NCI-H69 (cell line): ENCODE measurements at places on chromosomes 4 and X.

GRCh38 chr4:165828928-165829327 is 44.1 kb upstream of the TLL1 start:
- DNase-seq: peak; percentile 43

DNA sequence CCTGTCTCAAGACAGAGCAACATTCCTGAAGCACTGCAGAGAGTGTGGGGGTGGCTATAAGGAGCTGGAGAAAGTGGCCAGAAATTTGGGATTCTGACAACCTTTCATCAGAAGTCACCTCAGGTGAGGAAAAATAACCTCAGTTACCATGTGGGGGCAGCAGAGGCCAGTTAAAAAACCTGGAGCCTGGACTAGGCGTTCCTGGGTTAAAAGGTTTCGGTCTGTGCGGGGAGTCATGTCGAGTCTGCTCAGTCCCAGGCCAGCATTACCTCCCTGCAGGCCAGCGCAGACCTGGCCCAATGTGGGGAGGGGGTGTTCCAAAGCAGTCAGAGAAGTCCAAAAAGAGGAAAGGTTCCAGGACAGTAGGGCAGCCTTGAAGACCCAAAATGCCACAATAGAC is 10.9 kb upstream of the NALF2 start:
- peak; percentile 31 for DNase-seq

GRCh38 chr4:113945906-113946305 is 33.5 kb downstream of the ARSJ start:
- no peak for DNase-seq

- no peak for DNase-seq
Observed at GRCh38 chrX:106725931-106726330, 570 bp upstream of the RNF128 start.

DNA sequence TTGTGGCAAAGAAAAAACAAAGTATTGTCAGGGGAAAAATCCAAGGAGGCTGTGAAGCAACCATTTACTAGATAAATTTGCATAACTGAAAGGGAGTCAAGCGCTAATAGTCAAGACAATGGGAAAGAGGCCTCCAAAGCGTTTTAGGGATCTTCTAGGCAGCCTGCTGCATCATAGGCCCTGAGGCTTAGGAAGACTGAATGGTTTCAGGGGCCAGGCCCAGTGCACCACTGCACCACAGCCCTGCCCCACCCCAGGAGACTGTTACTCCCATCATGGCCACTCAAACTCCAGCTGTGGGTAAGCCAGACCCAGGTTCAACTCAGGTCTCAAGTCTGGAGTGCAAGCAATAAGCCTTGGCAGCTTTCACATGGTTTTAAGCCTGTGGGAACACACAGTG is 362.9 kb downstream of the SH3BGRL start:
- no peak for DNase-seq

GRCh38 chr4:947491-947971 is 15.3 kb downstream of the TMEM175 start:
- DNase-seq: no peak

DNA sequence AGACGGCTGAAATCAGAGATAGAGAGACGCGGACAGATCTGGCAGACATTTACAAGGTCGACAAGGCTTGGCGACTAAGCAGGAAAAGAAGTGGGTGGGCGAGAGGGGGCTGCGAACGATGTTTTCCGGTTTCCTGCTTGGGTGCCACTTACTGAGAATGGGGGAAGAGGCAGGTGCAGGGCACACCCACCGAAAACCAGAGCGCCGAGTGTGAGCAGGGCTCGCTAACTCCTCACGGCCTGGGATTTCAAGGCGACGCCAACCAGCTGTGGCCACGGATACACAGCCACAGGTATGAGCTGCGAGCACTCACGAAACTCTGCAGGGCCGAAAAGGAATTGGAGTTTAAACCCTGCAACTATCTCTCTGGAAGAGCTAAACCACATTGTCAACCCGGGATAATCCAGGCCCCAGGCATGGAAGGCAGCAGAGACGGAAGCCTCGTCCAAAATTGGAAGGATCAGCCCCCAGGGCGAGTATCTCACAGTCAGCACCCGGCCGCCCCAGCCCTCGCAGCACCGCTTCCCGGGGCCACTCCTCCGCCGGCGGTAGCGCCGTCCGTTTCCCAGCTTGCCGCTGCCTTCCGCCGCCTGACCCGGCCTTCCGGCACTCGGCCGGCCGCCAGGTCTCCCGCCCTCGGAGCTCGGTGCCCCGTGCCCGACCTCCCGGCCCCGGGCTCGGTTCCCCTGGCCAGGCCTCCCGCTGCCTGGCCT is 778 bp downstream of the CASP3 start:
- peak; percentile 64 for DNase-seq

DNA sequence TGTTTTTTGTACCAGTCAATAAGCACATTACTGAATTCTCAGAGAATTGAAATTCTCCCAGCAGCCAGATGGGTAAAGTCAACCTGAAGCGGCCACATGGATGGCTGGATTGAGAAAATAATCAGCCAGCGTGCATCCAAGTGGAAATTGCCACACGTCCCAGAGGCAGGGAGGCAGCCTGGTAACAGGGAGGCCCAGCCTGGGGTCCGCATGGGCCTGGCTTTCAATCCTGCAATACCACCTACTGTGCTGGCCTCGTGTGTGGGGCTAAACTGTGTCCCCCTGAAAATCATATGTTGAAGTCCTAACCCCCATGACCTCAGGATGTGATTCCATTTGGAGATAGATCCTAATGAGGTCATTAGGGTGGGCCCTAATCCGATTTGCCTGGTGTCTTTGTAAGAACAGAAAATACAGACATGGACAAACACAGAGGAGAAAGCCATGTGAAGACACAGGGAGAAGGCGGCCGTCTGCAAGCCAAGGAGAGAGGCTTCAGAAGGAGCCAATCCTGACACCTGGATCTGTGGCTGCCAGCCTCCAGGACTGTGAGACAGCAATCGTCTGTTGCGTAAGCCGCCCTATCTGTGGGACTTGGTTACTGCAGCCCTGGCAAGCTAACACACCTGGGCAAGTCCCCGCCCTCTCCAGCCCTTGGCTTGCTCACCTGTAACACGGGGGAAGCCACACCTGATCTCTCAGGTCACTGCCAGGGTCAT is 90.3 kb downstream of the JAKMIP1 start:
- peak; percentile 81 for DNase-seq

- DNase-seq: no peak
Observed at GRCh38 chr4:138609943-138610350, 367.8 kb upstream of the SLC7A11 start.

GRCh38 chr4:139768366-139768765 is 102.7 kb downstream of the MGST2 start:
- DNase-seq: no peak

DNA sequence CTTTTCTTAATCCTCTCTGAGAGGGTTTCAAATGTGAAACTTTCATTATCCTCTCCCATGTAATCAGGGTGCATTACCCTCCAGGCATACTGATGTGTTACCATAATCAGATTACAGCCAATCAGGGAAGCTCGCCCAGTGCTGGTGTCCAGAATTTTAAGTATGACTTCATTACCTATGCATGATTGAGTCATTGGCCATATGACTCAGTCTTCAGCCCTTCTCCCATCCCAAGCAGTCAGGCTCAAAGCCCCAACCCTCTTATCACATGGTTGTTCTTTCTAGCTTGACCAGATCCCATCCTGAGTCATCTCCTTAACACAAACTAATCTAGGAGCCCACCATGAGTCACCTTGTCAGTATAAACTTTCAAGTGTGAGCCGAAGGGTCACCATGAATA is 1668.1 kb upstream of the AGA start:
- no peak for DNase-seq

DNA sequence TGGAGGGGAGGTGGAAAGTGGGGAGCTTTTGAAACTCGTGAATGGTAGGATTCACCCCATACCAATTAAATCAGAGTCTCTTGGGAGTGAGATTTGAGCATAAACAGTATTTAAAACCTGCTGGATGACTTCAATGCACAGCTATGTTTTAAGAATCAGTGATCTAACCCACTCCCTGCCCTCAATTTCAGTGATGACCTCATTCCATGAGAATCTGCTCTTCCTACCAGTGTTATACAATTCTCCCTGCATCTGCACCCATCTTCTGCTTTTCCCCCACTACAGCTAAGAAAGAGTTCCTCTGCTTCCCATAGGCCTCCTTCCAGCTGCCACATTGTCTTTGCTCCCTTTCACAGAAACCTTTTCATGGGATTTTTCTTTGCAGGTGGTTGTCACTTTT is 18.3 kb upstream of the H2AZ1 start:
- no peak for DNase-seq

DNA sequence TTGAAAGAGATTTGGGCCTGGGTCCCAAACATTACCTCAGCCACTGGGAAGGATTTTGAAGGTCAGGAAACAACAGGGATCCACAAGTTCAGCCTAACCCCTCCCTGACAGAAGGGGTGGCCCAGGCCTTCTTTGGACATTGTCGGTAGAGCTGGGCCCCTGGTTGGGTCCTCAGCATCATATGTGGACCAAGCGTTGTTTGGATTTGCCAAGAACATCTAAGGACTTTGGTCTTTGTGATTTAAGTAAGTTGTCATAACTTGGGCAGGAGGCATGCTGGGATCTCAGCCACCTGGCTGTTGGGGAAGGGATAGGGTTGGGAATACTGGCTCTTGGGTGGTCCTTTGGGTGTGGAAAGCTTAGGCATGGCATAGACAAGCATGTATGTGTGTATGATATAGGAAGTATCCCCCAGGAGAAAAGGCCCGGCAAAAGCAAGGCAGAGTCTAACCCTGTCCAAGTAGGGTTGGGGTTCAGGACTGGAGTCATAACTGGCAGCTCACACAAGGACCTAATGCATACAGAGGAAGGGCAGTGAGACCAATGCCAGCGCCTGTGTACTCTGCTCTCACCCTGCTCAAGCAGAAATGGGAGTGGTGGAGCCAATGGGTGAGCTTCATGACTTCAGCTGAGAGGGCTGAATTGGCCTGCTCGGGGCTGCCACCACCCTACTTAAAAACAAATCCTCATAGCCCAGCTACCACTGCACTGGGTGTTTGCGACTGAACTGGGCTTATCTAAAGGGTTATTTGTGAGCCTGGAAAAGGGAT is 102.8 kb downstream of the RTL5 start:
- DNase-seq: no peak

- no peak for DNase-seq
Observed at GRCh38 chrX:77275392-77275791, 171.8 kb upstream of the FGF16 start.

DNA sequence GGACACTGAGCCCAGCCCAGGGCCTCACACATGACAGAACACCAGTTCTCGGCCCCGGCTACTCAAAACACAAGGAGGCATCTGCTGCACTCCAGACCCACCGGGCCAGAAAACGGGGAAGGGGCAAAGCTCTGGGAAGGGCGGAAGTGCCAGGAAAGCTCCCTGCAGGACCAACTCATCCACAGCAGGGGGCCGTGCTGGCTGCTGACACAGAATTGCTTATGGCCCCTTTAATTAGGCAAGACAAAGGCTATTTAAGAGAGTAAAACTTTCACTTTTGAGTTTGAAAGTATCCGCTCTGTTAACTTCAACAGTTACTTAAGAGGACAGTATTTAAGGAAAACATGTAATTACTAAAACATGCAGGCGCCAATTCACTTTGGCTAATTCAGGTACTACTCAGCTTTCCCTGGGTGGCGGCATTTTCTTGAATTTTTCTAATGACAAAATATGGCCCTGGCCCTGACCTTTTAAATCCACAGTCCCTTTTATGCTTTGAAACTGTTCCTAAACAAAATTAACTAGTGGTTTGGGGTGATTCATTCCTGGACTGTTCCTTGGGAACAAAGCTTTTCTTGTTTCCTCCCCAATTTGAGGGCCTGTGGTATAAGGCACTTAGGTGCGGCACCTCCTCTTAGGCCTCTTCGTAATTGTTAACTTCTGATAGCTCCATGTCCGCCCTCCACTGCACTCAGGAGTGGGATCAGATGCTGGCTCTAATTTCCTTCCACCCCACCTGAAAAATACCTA is 40.4 kb downstream of the NSG1 start:
- DNase-seq: no peak

GRCh38 chr4:102219129-102219528 is 126.2 kb downstream of the SLC39A8 start:
- peak; percentile 97 for DNase-seq

- DNase-seq: peak; percentile 85
Observed at GRCh38 chr4:8779490-8779932, 92.1 kb downstream of the HMX1 start.

DNA sequence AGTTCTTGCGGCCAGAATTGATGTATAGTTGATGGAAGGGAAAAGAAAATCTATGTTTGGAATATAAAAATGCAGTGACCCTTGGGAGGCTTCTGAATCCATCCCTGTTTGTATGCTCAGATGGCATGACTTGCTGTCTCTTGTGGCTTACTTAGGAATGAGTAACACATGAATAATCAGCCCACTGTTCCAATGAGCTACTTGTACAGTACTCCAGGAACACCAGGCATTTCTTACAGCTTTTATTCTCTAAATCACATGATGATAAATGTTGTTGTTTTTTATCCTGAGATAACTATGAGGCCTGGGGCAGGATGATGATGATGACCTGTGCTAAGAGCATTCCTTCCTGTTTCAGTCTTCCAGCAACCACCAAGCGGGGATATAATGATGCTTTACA is 18.9 kb downstream of the TMPRSS11E start:
- no peak for DNase-seq

GRCh38 chr4:80072228-80072743 is 743 bp downstream of the ANTXR2 start:
- peak; percentile 76 for DNase-seq

DNA sequence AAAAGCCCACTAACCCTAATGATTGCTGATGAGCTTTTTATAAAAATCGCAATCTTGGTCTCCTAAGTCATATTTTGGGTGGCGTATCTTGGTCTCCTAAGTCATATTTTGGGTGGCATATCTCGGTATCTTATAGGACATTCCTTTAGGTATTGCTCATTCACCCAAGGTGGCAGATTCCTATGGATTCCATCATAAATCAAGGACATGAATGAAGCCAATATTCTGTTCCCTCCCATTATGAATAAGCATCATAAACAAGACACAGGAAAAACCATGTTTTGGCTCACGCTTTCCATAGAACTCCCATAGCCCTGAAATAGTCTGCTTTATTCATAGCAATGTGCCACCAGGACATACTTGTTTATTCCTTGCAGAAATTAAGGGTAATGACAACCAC is 95.0 kb upstream of the CD99 start:
- no peak for DNase-seq

GRCh38 chr4:115159141-115159540 is 45.7 kb upstream of the NDST4 start:
- no peak for DNase-seq

GRCh38 chr4:153509724-153510123 is 43.6 kb downstream of the TMEM131L start:
- DNase-seq: peak; percentile 47

DNA sequence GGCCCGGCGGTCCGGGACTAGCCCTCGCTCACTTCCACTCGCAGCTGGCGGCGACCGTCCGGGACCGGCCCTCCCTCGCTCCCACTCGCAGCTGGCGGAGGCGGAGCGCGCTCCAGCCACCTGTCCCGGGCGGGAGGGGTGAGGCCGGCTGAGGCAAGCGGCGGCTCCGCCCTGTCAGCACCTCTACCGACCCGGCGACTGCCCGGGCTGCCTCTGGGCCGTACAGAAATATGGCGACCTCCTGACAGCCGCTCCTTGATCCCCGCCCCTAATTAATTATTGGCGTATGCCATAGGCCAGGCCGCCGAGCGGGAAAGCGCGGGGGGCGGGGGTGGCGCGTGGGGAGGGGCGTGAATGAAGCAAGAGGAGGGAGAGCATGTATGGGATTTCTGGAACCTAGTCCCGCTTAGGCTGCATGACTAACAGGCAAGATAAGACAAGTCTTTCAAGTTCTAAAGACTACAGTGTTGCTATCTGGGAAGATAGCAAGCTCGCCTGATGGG is at the start of gene MORC4:
TSS of gene MORC4 (minus strand) at position 200 of the 503 bp plus-strand sequence. CDS start 243 bp downstream, outside the sequence.
- DNase-seq: peak; percentile 90

GRCh38 chr4:671769-672168 is 2.3 kb downstream of the ATP5ME start:
- DNase-seq: no peak

- DNase-seq: peak; percentile 59
Observed at GRCh38 chrX:46912603-46913491, 626 bp downstream of the JADE3 start.
